Skeletal muscle cell (primary cell): ENCODE measurements at places on chromosomes 11 and 22.

DNA sequence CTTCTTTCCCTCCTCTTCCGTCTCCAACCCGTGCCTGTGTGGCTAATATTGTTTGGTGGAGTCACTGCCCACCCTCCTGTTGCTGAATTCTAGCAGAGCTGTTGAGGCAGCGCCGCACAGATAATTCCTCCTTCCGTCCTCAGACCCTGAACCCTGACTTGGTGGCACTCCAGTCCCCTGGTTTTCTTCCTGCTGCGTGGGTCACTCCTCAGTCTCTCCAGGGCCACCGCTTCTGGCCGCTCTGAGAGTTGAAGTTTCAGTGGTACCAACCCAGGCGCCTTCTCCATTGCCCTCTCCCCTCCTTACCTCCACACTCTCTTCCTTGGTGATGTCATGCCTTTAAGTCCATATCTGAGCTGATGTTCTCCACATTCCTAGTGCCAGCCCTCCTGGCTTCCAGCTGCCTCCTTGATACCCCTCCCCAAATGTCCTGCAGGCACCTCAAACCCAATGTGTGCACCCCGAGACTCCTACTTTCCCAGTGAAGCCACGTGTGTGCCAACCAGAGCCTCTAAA is 54.5 kb upstream of the RASD2 start:
- no peak for DNase-seq

GRCh38 chr22:17884084-17884483 is 109.8 kb upstream of the BID start:
- DNase-seq = no peak

GRCh38 chr22:26748845-26749244 is 91.5 kb downstream of the MIAT start:
- DNase-seq = no peak

GRCh38 chr22:31089160-31090100 is 8.3 kb downstream of the SMTN start:
- no peak for DNase-seq

GRCh38 chr11:59429924-59430516 is 3.8 kb upstream of the OR5A2 start:
- DNase-seq = peak; percentile 2

- DNase-seq = no peak
These were observed 18.1 kb downstream of the EXT2 start for GRCh38 chr11:44113572-44113971.

DNA sequence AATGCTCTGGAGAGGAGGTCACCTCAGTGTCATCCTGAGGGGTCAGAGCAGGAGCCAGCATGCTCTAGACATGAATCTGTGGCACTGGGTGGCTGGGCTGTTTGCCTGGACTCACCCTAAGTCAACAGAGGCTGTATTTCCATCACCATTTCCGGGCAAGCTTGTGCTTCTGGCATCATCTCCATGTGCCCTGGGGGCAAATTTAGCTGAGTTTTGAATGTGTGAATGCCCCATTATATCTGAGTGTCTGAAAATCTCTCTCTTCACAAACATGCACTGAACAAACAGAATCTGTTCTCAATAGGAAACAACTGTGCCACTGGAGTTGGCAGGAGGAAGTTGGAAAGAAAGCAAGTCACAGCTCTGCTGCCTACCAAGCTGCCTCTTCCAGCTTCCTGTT is 356.2 kb downstream of the GRM5 start:
- DNase-seq = no peak

- DNase-seq = no peak
These were observed 66.2 kb downstream of the DHCR7 start for GRCh38 chr11:71381781-71382505.

GRCh38 chr11:69716099-69716498 is 12.3 kb upstream of the FGF19 start:
- no peak for DNase-seq

GRCh38 chr22:33240888-33241475 is 182.8 kb upstream of the SYN3 start:
- no peak for DNase-seq

- DNase-seq = no peak
These were observed 13.9 kb upstream of the TXNRD2 start for GRCh38 chr22:19955241-19956128.

GRCh38 chr11:103907548-103908455 is 128.6 kb upstream of the DDI1 start:
- DNase-seq = peak; percentile 18

DNA sequence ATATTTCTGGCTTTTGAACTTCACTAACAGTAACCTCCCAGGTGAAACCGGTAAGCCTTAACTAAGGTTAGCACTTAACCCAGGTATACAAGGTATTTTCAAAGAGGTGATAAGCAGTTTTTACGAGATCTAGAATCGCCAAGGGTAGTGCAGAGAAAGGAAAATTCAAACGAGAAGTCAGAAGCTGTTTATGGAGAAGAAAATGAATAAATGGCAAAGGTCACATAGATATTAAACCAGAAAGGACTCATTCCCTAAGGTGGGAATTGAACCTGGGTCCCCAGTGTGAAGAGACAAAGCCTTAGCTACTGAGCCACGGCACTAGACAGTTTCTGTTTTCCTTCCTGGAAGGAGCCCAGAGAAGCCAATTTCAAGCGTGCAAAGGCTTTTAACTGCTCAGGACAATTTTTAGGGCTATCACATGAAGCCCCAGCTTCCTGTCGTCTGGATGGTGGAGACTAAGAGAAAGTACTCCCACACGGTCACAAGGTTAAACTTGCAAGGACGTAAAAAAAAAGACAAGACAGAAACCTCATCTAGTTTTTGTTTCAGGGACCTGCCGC is 5.7 kb upstream of the C1QTNF6 start:
- DNase-seq = no peak

GRCh38 chr22:16651217-16651616 is 58.6 kb upstream of the CCT8L2 start:
- DNase-seq = no peak

GRCh38 chr11:12389676-12390657 is 12.6 kb downstream of the PARVA start:
- DNase-seq = no peak

- DNase-seq = no peak
These were observed 1.4 kb upstream of the OR52M1 start for GRCh38 chr11:4543561-4543960.

DNA sequence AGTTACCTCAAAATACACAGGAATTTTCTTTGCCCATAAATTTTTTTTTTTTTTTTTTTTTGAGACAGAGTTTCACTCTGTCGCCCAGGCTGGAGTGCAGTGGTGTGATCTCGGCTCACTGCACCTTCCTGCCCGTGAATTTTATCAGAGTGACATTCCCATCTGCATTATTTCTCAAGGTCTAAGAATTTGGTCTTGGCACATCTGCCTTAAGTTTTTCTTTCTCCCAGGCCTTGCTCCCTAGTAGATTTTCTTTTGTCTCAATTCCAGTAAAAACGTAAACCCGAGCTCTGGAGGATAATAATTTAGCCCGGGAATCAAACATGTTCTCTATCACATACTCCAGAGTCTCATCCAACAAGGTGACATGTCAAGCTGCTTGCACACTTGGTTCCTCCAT is 12.4 kb downstream of the TRIM6 start:
- DNase-seq = no peak

GRCh38 chr11:34302046-34302921 is 55.5 kb downstream of the ABTB2 start:
- peak; percentile 93 for DNase-seq

DNA sequence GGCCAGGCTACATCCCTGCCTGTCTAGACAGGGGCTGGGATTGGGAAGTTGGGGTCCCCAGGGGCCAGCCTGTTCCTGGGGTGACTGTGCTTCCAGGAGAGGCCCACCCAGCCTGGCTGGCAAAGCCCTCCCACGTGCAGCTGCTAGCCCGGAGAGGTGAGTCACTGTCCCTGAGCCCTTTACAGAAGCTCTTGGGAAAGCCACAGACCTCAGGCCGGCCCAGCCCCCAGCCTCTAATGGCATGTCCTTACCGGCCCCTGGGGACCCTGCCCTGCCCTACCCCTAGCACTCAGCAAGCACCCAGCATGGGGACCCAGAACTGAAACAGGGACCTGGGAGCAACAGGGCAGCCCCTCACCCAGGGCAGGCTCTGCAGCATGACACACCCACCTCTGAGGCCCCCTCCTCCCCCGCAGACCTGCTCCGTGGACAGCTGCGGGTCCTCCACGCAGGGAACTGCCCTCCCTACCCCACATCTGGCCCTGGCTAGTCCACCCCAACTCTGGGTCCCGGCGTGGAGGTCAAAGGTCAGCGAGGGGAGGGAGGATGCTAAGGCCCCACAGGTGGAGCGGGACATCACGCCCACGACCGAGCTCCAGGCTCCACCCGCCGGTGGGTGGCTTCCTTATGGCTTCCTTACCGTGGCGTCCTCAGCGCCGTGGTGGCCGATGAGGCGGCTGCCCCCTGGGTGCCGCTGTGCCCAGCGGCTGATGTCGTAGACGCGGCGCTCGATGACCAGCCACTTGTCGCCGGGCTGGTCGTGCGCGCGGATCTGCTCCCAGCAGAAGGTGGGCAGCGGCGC is 615 bp downstream of the FADS3 start:
- DNase-seq = peak; percentile 50

GRCh38 chr11:32188785-32189184 is 97.9 kb downstream of the RCN1 start:
- DNase-seq = no peak

GRCh38 chr22:19499880-19500242 is 20.1 kb downstream of the CDC45 start:
- no peak for DNase-seq

- DNase-seq = peak; percentile 70
These were observed at the start of gene MMP7 for GRCh38 chr11:102530558-102530957. Gene MMP7 (minus strand): TSS chr11:102530747. CDS start chr11:102530700, 47 bp downstream.

DNA sequence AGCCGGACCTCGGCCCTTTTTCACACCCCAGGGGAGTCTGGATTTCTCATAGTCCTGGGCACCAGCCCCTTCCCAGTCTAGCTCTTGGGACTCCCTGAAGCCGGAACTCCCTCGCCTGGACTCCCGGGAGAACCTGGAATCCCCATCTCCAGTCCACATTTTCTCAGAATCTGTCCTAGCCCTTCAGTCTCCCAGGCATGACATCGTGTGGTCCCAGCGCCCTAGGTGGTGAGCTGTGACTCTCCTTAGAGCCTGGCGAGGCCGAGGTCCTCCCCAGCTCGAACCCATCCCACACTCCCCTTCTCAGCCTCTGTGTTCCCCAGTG is 673 bp upstream of the DUSP18 start:
- DNase-seq = no peak

- DNase-seq = no peak
These were observed 35.1 kb upstream of the PDGFD start for GRCh38 chr11:104199053-104199452.

DNA sequence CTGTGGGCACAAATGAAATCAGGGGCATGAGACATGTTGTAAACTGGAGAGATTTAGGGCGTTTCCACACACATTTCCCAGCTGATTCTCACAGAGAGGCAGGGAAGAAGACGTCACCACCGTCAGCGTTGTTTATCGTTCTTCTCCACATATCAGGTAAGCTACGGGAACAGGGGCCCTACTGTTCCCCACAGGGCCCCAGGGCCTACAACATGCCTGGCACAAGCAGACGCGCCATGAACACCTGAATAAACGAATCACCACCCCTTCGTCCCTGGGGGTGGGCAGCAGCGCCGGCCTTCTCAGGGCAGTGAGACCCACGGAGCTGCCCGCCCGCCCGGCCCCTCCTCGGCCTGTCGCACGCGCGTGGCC is 342 bp downstream of the EFCAB6 start:
- DNase-seq = no peak

DNA sequence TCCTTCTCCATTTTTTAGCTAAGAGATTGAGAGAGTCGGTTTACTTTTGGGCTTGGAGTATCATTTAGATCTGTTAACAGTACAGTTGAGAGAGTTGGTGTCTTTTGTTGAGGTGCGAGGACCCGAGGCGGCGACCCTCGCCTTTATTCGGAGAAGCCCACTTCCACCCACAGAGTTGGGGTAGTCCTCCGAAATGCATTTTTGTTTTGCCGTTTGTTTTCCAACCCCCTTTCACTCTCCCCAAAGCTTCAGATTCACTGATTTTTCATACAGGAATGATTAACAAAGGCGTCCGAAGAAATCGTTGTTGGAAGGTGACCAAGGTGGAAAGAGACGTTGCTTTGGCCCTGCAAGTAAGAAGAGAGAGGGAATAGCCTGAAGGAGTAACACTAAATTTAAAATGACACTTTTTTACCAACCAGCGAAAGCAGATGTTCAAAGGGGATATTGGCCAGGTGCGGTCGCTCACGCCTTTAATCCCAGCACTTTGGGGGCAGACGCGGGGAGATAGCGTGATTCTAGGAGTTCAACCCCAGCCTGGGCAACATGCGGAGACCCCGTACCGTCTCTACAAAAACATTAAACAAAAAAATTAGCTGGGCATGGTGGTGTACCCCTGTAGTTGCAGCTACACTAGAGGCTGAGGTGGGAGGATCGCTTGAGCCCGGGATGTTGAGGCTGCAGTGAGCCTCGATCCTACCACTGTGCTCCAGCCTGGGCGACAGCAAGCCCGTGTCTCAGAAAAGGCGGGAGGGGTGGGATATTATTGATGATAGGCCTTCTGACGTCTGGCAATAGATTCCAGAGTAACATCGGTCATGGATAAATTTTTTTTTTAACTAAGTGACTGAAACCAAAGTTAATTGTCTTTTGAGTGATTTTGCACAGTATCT is 899 bp upstream of the RAB30 start:
- DNase-seq = no peak

- DNase-seq = no peak
These were observed 14.2 kb upstream of the MUC5B start for GRCh38 chr11:1208394-1209261.
